IMR-90 (cell line): ENCODE measurements at places on chromosomes 11 and 22. TPM values are rescaled to one million over a fixed set of nuclear protein-coding genes. Genes with fewer than 3 reads are reported as not detected.

The ART1 gene
- not detected in 2 replicates for total RNA-seq

DNA sequence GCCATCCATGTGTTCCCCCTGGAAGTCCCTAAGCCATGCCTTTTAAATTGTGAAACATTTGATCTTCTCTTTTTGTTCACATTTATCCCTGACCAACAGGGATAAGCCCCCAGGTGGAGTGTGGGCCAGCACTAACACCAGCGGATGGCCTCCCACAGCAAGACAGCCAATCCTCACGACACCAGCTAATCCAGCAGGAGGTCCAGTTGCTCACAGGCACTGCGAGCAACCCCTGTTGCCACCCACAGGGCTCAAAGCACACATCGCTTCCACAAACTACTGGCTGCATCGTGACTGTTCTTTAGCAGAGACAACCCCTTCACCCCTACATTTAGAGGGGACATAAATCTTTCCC lies 2.0 kb downstream of the PCSK7 start:
- no peak overlapping the region for H3K27ac ChIP-seq
- H3K36me3 ChIP-seq, result peaks cover 32% of the 10 kb centered on the region
- no peak overlapping the region for H3K4me3 ChIP-seq
- no peaks in the 10 kb centered on the region for H3K27me3 ChIP-seq
- DNase-seq, result no peak

The MYOD1 gene
- total RNA-seq, result not detected in 2 replicates

DNA sequence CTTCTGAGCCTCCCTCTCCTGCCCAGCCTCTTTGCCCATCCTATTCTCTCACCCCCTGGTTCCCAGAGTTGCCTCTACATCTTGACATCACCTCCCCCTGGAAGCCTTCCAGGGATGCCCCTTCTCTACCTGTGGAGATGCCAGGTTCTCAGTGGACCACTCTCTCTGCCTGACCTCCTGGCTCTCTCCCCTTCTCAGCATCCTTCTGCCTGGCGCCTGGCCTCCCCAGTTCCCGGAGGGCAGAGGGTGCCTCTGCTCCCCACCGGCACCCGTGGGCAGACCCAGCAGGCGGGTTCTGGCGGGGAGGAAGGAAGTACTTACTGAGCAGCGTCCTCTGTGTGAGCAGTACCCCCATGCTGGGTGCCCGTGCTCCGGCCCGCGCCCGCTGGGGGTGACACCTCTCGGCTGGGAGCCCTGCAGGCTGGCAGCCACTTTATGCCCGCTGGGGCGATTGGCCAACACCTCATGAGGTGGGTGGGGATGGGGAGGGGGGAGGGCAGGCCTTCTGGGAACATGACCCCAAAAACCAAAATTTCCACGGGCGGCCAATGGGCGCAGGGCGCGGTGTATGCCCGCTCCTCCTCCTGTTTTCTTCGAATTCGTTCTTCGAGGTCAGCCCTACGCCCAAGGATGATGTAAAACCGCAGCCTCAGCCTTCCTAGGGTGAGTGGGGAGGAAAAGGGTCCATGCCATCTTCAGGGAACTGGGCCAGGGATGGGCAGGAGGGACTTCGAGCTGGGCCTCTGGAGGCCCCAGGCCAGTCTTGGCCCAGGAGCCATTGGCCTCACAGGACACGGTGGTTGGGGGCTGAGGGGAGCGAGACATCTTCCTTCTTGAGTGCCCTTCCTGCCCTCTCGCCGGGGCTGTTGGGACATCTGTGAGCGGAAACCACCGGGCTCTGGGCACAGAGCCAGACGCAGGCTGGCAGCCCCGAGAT lies at the start of gene OSM:
Gene OSM, minus strand, starts transcription at position 407 of the 937 bp plus-strand sequence. Its CDS starts 52 bp downstream, at position 355.
- no peaks in the 10 kb centered on the region for H3K36me3 ChIP-seq
- H3K27ac ChIP-seq, result no peak within 1 kb of the TSS
- H3K4me1 ChIP-seq, result peaks cover 5% of the 10 kb centered on the region; the same call in 1 of the 2 replicates
- no peak within 1 kb of the TSS for H3K4me3 ChIP-seq

GRCh38 chr22:39999144-39999757 lies 4.5 kb downstream of the FAM83F start:
- no peak overlapping the region for H3K27ac ChIP-seq
- peak; percentile 84 for DNase-seq
- H3K36me3 ChIP-seq, result no peaks in the 10 kb centered on the region
- peaks cover 4% of the 10 kb centered on the region for H3K4me1 ChIP-seq
- peaks cover 41% of the 10 kb centered on the region for H3K27me3 ChIP-seq
- no peak overlapping the region for H3K4me3 ChIP-seq

The BIK gene
- 0.18 and 0.28 TPM in 2 replicates for total RNA-seq

The CARD10 gene
- 6.1 TPM in 2 replicates for total RNA-seq

DNA sequence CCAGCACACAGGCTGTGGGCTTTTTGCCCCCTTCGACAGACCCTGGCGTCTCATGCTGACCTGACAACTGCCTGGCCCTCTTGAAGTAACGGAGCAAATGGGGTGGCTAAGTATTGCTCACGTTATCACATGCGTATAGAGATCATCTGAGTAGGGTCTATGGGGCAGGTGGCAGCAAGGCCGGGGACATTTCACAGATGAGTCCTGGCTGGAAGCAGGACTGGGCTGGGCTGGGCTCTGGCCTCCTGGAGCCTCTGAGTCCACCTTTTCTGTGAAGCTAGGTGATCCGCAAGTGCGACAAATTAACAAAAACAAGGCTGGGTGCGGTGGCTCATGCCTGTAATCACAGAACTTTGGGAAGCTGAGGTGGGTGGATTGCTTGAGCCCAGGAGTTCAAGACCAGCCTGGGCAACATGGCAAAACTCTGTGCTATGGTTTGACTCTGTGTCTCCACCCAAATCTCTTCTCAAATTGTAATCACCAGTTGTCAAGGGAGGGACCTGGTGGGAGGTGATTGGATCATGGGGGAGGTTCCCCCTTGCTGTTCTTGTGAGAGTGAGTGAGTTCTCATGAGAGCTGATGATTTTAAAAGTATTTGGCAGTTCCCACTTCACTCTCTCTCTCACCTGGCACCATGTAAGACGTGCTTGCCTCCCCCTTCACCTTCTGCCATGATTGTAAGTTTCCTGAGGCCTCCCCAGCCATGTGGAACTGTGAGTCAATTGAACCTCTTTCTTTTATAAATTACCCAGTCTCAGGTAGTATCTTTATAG lies 122.0 kb downstream of the MPPED1 start:
- H3K27ac ChIP-seq, result no peak overlapping the region
- no peaks in the 10 kb centered on the region for H3K27me3 ChIP-seq
- no peak for DNase-seq

DNA sequence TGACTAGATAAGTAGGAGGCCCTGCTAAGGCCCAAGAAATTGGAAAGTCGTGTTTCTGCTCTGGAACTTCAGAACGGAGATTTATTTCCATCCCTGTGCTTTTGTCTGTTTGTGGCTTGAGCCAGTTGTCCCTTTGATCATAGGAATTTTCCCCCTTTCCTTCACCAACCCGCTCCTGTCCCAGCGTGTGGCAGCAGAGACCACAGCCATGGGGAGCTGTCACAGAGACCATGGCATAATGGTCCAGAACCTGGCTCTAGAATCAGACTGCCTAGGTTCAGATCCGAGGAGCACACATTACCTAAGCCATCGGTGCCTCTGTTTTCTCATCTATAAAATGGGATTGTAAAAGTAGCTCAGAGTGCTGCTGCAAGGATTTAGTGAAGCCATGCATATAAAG lies 128.1 kb downstream of the GALNT18 start:
- H3K4me1 ChIP-seq, result no peaks in the 10 kb centered on the region
- H3K27ac ChIP-seq, result no peak overlapping the region
- H3K27me3 ChIP-seq, result peaks cover 4% of the 10 kb centered on the region
- no peak for DNase-seq
- H3K4me3 ChIP-seq, result no peak overlapping the region

The APOL5 gene
- under 0.01 and 0.18 TPM in 2 replicates for total RNA-seq

The NAV2 gene
- total RNA-seq, result 4.5 and 4.7 TPM in 2 replicates

The KDM4E gene
- total RNA-seq, result not detected in 2 replicates

DNA sequence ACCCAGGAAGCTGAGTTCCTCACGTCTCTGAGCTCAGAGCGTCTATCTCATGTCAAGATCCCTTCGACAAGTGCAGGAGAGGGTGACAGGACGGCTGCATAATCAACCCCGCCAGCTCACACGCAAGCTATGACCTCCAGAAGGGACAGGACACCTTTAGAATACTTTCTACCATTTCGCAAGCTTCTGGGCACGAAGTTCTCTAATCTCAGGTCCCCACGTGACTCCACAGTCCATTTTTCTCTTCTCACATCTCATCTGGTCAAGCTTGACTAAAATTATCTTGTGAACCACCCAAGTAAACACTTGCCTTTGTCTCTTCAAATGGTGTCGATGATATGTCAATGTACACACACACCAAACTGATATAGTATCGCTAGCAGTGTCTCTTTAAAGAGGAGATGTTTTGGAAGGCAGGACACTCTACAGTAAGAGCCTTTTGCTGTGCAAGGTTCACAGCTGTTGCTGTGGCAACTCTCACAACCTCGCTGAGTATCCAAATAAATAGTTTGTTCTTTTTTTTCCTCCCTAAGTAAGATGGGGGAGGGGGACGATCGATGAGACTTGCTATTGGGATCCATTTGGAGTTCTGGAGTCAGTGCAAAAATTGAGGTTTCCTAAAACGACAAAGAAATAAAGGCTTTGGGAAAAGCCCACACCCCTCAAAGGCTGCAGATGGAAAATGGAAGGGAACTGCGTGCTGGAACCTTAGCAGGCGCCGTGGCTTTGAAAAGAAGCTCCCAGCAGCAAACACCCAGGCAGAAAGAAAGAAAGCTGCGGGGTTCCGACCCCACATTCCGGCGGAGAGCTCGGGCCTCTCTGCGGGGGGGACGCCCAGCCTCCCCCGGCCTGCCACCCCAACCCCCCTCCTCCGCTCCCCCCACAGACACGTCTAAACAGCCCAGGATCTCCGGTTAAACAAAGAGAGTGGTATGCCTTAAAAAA lies 215.4 kb upstream of the UBASH3B start:
- H3K4me3 ChIP-seq, result peak overlapping the region; percentile 44
- H3K27me3 ChIP-seq, result peaks cover 12% of the 10 kb centered on the region; the same call in 1 of the 2 replicates
- peak overlapping the region; percentile 83; the same call in 1 of the 2 replicates for H3K27ac ChIP-seq
- H3K4me1 ChIP-seq, result peaks cover 5% of the 10 kb centered on the region; the same call in 1 of the 2 replicates
- DNase-seq, result peak; percentile 45

The GSTT2 gene
- 1.1 and 1.4 TPM in 2 replicates for total RNA-seq

GRCh38 chr11:96180341-96180740 lies 162.7 kb downstream of the MAML2 start:
- 0 out of 2 replicates have a peak, but pooled peaks cover 3% of the 10 kb centered on the region for H3K36me3 ChIP-seq
- no peak overlapping the region for H3K27ac ChIP-seq

The TIGD3 gene
- 0.28 TPM in 1 of 2 replicates, not detected in the other for total RNA-seq

DNA sequence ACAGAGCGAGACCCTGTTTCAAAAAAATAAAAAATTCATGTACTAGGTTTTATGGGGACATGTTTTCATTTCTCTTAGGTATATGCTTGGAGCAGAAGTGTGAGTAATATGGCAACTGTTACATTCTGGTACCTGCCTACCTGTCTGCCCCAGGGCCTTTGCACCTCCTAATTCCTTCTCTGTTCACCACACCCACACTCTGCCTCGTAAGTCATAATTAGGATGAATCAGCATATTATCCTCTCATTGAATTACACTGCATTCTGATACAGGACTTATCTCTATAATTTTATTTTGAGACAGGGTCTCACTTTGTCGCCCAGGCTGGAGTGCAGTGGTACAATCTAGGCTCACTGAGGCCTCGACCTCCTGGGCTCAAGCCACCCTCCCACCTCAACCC lies 3.1 kb upstream of the RAPSN start:
- H3K36me3 ChIP-seq, result no peaks in the 10 kb centered on the region
- no peak overlapping the region for H3K27ac ChIP-seq
- DNase-seq, result no peak
- no peak overlapping the region for H3K4me3 ChIP-seq
- H3K27me3 ChIP-seq, result no peaks in the 10 kb centered on the region
- no peaks in the 10 kb centered on the region for H3K4me1 ChIP-seq

GRCh38 chr22:40053460-40053859 lies 58.7 kb downstream of the FAM83F start:
- no peak overlapping the region for H3K27ac ChIP-seq
- no peaks in the 10 kb centered on the region; the same call in 1 of the 2 replicates for H3K4me1 ChIP-seq
- no peak overlapping the region for H3K4me3 ChIP-seq
- H3K27me3 ChIP-seq, result no peaks in the 10 kb centered on the region
- no peak for DNase-seq
- H3K36me3 ChIP-seq, result no peaks in the 10 kb centered on the region

GRCh38 chr11:61446211-61446651 lies 16.3 kb downstream of the SDHAF2 start:
- H3K27me3 ChIP-seq, result no peaks in the 10 kb centered on the region
- DNase-seq, result peak; percentile 97
- peak overlapping the region; percentile 71 for H3K27ac ChIP-seq

DNA sequence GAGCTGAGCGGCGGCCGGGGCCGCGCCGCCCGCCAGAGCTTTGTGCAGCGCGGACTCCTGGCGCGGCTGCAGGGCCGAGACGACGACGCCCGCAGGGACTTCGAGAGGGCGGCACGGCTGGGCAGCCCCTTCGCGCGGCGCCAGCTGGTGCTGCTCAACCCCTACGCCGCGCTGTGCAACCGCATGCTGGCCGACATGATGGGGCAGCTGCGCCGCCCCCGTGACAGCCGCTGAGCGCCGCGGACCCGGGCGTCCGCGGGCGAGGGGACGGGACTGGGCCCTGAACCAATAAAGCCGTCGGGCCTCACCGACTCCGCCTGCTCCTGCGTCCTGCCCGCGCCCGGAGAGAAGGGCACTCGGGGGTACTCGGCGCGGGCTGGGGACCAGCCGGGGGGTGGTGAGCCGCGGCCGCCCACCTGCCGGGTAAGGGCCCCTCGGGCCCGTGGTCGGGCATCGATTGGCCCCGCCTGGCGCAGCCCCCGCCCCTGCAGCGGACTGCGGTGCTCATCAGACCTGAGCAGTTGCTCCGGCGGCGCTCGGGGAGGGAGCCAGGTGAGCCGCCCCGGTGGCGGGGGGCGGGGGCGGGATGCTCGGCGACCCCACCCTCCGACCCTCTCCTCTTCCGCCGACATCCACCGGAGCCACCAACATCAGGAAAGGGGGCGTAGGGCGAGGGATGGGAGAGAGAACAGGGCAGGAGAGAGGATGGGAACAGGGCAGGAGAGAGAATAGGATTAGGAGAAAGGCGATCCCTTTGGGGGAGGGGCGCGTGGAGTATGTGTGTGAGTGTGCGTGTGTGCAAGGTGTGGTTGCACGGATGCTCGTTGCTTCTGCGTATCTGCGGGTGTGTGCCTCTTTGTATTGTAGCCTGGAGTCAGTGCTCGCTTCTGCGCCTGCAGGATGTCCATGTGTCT lies at the start of gene TMEM25:
Gene TMEM25, plus strand, starts transcription at position 510 of the 914 bp plus-strand sequence. CDS start 610 bp downstream, outside the sequence.
- peaks cover 2% of the 10 kb centered on the region; the same call in 1 of the 2 replicates for H3K4me1 ChIP-seq
- peak within 1 kb of the TSS; percentile 92 for H3K4me3 ChIP-seq

DNA sequence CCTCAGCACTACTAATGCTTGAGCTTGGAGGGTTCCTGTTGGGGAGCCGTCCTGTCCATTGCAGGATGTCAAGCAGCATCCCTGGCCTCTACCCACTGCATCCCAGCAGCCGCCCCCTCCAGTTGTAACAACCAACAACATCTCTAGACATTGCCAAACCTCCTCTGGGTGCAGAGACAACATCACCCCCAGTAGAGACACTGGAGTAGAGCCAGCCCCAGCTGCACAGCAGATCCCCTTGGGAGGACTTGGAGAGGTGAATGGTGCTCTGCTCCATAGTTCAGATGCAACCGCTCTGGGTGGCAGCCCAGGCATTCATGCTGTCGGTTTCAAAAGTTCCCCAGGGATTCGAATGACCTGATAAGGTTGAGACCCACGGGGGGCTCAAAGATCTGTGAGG lies 259.0 kb downstream of the MN1 start:
- no peaks in the 10 kb centered on the region; the same call in 1 of the 2 replicates for H3K4me1 ChIP-seq
- no peaks in the 10 kb centered on the region for H3K36me3 ChIP-seq
- DNase-seq, result no peak
- no peak overlapping the region for H3K27ac ChIP-seq
